ENCODE measurements at places on chromosomes 11 and 22.
A peak's percentile ranks its signal among the peaks of the same experiment; 100 is the strongest.

- no peak for DNase-seq
Measured at GRCh38 chr11:3036419-3036818, 20.8 kb downstream of the CARS1 start.

DNA sequence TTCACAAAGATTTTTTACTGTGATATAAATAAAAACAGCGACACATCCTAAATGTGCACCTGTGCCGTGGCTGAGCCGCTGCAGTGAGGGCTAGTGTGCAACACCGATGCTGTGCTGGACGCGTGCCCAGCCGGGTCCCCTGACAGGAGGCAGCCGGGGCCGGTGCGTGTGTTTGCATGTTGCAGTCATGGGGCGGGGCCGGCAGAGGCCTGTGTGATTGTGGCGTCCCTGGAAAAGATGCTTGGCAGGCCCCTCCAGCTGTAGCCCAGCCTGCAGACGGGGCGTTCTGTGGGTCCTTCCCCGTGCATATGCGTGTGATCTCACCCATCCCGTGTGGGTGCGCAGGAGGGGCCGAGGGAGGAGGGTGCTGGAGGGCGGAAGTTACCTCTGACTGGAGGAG lies 30.6 kb downstream of the MUC6 start:
- no peak for DNase-seq

DNA sequence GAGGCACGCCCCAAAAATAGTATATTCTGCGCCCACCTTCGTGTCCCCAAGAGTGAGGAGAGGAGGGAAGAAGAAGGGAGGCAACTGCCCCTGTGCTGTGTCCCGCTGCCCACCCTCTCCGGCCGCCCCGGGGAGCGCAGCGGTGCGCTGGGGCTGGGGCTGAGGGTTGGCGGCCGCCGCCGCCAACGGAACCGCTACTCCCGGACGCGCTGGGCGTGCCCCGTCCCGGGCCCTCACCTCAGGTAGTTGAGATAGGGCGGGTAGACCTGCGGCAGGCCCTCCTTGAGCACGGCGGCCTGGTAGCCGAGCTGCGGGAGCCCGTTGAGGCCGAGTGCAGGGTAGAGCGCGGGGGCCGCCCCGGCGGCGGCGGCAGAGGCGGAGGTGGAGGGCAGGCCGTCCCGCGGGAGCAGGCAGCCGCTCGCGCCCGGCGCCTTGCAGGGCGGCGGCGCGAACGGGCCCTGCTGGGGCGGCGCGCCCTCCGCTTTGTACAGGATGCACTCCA lies 2.4 kb downstream of the PGR start:
- DNase-seq = peak; percentile 9

GRCh38 chr11:60194511-60194910 lies 11.6 kb upstream of the MS4A6A start:
- no peak for DNase-seq

DNA sequence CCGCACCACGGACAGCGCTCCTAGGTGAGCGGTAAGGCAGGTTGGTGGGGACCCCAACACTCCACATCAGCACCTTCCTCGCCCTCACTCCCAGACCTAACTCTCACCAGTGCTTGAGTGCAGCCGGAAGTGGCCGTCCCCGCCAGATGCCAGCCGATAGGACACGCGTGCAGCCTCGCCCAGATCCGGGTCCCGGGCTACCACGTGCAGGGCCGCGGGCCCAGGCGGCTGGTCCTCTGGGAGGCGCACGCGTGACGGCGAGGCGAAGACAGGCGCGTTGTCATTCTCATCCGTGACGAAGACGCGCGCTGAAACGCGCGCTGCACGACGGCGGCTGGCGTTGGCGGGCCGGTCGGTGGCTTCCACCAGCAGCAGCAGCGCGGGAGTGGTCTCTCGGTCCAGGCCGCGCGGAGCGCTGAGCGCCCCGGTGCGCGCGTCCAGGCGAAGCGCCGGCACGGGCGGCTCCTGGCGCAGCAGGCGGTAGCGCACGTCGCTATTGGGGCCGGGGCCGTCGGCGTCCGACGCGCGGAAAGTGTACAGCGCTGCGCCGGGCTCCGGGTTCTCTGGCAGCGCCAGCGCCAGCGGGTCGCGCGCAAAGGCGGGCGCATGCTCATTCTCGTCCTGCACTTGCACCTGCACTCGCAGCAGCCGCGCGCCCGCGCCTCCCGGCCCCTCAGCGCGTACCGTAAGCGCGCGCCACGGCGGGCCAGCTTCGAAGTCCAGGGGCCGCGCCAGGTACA lies 10.8 kb upstream of the TPP1 start:
- DNase-seq = no peak

- no peak for DNase-seq
Measured at GRCh38 chr22:20111689-20112622, 3.9 kb upstream of the RANBP1 start.

DNA sequence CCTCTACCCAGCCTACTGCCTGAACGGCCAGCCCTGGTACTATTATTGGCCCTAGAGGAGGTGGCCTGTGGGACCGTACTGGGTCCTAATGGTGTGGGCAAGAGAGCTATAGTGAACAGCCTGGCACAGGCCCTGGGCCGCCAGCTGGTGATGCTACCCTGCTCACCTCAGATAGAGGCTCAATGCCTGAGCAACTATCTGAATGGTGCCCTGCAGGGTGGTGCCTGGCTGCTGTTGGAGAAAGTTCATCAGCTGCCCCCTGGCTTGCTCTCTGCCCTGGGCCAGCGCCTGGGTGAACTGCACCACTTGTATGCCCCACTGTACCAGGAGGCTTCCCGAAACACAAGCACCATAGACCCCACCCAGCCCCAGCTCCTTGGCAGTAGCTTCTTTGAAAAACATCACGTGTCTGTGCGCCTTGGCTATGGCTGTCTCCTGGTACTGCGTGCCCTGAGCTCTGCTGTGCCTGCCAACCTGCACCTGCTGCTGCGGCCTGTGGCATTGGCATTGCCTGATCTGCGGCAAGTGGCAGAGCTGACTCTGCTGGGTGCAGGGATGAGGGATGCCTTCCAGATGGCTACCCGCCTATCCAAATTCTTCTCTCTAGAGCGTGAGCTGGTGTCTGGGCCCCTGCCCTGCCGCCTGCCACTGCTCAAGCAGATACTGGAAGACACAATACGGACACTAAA lies 49.0 kb downstream of the DNHD1 start:
- no peak for DNase-seq

- DNase-seq = no peak
Measured at GRCh38 chr22:17161991-17162390, 2.9 kb upstream of the HDHD5 start.

- DNase-seq = no peak
Measured at GRCh38 chr22:44398856-44399837, 86.4 kb upstream of the SHISAL1 start.

GRCh38 chr11:11468954-11469353 lies 115.9 kb upstream of the CSNK2A3 start:
- no peak for DNase-seq

- DNase-seq = peak; percentile 26
Measured at GRCh38 chr11:19018901-19019300, 41.6 kb downstream of the MRGPRX2 start.

GRCh38 chr11:67006029-67006884 lies 16.7 kb upstream of the SYT12 start:
- no peak for DNase-seq

- no peak for DNase-seq
Measured at GRCh38 chr11:122077459-122077858, 38.6 kb downstream of the BLID start.

GRCh38 chr11:19714387-19715363 lies 2.0 kb downstream of the NAV2 start:
- no peak for DNase-seq

DNA sequence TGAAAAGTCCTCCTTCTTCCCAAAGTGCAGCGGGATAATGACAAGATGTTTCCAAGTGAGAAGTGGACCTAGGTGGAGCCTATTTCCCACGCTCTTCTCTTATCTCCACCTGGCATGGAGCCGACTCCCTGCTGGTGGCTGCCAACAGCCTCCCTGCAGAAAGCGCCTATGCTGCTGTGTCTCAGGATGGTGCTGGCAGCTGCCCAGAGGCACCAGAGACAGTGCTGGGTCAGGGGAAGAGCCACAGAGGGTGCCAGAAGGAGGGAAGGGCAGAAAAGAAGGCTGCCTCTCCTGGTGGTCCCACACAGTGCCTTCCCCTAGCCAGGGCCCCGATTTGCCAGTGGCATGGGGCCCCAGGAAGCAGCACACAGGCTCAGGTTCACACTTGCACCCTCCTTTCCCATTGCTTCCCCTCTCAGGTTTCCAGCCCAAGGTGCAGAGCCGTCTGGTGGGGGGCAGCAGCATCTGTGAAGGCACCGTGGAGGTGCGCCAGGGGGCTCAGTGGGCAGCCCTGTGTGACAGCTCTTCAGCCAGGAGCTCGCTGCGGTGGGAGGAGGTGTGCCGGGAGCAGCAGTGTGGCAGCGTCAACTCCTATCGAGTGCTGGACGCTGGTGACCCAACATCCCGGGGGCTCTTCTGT lies 19.0 kb downstream of the CD5 start:
- no peak for DNase-seq

- DNase-seq = no peak
Measured at GRCh38 chr11:112806876-112807275, 154.3 kb upstream of the NCAM1 start.

DNA sequence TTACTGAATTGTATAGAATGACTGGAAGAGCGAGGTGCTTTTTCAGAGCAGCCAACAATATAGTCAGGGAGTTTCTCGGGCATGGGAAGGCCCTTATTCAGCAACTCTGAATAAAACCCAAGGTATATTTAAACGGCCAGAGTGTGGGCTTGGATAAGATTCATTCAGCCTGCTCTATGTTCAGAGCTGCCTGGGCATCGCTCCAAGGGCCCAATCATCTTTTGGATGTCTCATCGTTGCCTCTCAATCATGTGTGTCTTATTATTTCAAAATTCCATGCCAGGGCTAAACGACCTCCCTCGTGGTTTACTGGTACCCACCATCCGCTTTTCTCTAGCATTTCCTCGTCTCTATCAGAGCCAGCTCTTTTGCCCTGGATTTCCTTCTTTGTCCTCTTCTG lies 19.5 kb upstream of the NTM start:
- no peak for DNase-seq

- DNase-seq = no peak
Measured at GRCh38 chr11:559020-559620, 1.4 kb downstream of the LMNTD2 start.

DNA sequence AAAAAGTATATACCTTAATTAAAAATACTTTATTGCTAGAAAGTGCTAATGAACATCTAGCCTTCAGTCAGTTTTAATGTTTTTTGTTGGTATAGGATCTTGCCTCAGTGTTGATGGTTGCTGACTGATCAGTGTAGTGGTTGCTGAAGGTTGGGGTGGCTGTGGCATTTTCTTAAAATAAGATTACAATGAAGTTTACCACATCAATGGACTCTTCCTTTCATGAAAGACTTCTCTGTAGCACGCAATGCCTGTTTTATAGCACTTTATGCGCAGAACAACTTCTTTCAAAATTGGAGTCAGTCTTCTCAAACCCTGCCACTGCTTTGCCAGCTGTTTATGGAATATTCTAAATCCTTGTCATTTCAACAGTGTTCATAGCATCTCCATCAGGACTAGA lies 50.6 kb downstream of the LDLRAD3 start:
- DNase-seq = no peak

DNA sequence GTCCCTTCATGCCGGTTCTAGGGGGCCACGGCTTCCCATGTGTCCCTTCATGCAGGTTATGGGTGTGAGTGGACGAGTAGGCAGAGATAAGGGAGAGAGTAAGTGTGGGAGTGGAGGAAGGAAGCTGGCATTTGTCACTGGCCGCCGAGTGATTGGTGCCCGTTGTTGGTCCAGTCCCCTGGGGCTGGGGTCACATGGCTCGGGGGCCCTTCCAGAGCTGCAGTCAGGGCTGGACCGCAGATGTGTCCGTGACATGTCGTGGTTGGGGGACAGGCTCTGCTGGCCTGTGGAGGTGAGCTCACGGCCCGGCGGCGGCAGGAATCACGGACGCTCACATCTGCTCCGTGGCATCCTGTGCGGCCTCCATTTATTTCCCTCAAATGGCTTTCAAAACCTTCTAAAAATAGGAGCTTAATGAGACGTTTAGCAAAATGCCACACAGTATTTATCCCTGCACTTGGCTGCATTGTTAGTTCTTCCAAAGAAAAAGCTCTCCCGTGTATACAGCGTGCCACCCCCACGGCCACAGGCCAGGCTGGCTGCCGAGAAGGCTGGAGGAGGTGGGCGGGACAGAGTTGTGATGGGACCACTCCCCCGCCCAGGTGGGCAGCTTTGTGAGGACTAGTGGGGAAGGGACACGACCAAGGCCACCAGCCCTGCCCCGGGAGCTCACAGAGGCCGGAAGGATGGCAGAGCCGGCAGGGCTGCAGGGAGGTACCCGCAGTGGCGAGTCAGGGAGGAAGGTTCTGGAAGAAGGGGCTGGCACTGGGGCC lies 386.7 kb downstream of the TBC1D22A start:
- DNase-seq = no peak

GRCh38 chr11:16367252-16367651 lies 10.9 kb upstream of the SOX6 start:
- no peak for DNase-seq

DNA sequence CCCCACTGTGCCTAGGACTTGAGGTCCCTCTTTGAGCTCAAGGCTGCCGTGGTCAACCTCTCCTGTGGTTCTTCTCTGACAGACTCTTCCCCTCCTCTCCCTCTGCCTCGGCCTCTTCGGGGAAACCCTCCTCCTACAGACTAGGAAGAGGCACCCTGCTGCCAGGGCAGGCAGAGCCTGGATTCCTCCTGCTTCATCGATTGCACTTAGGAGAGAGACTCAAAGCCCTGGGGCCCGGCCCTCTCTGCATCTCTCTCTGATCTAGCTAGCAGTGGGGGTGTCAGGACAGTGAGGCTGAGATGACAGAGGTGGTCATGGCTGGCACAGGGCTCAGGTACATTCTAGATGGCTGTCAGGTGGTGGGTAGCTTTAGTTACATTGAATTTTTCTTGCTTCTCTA lies 63.6 kb upstream of the EMID1 start:
- no peak for DNase-seq

GRCh38 chr11:77119531-77119936 lies 8.5 kb upstream of the MYO7A start:
- no peak for DNase-seq

DNA sequence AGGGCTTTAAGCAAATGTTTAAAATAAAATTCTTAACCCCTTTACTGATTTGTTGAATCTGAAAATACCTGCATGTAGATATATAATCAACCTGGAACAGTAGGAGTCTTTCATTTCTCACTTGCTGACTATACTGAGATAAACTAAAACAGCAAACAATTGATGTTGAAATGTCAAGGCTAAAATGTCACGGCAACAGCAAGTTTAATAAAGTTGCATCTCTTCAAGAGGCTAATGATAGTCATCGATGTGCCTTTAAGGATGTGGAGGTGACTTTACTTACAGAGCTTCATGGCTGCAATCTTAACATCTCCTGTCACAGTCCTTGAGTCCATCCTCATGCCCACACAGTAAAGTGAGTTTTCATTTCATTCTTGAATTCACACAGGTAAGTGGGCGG lies 3.6 kb upstream of the PRRG4 start:
- no peak for DNase-seq
